ENCODE measurements at places on chromosomes 5 and 9. TPM values are rescaled to one million over a fixed set of nuclear protein-coding genes. Genes with fewer than 3 reads are reported as not detected.
A peak's percentile ranks its signal among the peaks of the same experiment; 100 is the strongest.

IRGM gene
- 0.51 TPM for total RNA-seq

ANKRD18B gene
- 4.2 TPM for total RNA-seq

PAEP gene
- not detected for total RNA-seq

- DNase-seq, result peak; percentile 89
Measured at GRCh38 chr5:143258559-143259253, 144.8 kb downstream of the NR3C1 start.

GRCh38 chr5:145008876-145009530 lies 826.1 kb downstream of the PRELID2 start:
- DNase-seq, result no peak

GRCh38 chr5:33072296-33072695 lies 361.2 kb downstream of the NPR3 start:
- no peak for DNase-seq

- no peak for DNase-seq
Measured at GRCh38 chr5:124980163-124980941, 233.9 kb upstream of the ZNF608 start.

DNA sequence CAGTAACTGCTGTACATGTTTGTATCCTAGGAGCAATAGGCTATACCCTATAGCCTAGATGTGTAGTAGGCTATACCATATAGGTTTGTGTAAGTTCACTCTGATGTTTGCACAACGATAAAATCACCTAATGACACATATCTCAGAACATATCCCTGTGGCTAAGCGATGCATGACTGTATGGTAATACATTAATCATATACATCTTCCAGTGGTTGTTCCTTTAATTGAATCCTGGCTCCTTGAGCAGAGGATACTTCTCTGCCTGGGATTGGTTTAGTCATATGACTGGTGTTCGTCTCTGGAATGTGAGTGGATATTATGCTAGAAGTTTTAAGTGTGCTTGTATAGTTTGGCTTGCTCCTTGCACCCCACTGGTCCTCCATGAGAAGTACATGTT lies 425.8 kb downstream of the MAN2A1 start:
- no peak for DNase-seq

- DNase-seq, result peak; percentile 57
Measured at GRCh38 chr9:136769710-136770191, 5.4 kb upstream of the LCN15 start.

DNA sequence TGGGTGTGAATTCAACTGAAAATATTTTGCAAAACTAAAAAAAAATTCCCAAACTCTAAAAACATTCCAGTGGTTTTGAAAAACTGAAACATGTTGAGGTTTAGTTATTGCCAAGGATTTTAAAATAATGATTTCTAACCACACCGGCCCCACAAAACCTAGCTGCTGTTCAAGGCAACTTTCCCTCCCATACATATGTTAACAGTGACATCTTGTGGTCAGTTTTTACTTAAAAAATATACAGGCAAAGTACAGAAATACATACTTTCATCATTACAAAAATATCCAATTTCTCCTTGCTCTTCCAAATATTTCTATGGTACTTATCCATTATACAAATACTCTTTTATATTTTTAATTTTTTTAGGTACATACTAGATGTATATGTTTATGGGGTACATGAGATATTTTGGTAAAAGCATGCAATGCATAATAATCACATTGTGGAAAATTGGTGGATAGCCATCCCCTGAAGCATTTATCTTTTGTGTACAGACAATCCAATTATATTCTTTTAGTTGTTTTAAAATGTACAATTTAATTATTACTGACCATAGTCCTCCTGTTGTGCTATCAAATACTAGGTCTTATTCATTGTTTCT lies 34.4 kb upstream of the MRPS30 start:
- DNase-seq, result no peak

GRCh38 chr5:132487841-132488555 lies 2.6 kb downstream of the IRF1 start:
- no peak for DNase-seq

DNA sequence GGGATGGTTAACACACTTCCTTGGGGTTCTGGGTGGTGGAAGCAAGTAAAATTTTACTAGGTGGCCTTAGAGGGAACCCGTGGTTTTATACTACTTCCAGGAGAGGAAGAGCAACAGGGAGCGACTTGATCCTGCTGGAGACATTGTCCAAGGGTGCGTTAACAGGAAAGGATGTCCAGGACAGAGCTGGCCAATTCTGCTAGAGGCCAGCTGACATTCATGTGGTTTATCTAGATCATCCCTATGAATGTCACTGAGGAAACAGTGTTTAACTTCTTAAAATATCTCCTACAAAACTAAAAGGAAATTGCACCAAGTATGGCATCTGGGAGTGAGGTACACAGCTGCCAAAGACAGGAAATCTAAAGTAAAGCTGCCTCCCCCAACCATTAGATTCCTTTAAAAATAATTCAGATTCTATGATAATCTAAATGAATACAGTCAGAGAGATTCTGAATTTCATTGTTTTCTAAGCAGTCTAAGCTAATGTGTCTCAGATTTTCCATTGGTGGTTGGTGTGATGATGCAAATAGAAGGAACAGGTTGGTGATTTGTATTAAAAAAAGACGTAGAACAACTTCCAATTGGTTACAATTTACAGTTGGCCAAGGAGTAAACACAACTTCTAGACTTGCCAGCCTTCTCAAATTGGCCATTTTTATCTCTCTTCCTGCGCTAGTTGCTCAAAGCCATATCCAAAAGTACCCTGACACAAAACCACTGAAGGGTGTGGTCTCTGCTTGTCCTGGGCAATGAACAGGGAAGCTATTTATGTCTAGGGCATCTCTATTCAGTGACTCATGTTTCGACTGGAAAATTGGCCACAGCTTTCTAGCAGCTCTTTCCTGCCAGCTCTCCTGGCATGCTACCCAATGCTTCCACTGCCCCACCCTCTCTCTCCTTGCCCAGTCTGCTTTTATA lies 574.7 kb upstream of the MEF2C start:
- peak; percentile 83 for DNase-seq

DNA sequence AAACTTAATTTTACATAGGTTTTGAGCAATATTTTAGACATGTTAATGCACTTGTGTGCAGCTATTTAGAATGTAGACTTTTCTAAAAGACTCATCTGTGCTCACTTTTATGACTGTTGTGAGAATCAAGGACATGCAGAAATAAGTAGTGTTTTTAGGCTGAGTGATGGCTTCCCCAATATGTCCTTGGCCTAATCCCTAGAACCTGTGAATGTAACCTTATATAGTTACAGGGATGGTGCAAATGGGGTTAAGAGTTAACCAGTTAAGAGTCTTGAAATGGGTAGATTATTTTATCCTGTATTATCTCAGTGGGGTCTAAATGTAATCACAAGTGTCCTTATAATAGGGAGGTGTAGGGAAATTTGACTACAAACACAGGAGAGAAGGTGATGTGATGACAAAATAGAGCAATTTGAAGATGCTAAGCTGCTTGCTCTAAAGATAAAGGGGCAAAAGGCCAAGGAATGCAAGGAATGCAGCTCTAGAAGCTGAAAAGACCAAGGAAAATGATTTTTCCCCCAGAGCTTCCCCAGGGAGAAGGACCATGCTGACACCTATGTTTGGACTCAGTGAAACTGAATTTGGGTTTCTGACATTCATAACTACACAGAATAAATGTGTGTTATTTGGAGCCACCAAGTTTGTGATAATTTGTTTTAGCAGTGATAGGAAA lies 298.0 kb upstream of the PAPPA start:
- peak; percentile 20 for DNase-seq

DNA sequence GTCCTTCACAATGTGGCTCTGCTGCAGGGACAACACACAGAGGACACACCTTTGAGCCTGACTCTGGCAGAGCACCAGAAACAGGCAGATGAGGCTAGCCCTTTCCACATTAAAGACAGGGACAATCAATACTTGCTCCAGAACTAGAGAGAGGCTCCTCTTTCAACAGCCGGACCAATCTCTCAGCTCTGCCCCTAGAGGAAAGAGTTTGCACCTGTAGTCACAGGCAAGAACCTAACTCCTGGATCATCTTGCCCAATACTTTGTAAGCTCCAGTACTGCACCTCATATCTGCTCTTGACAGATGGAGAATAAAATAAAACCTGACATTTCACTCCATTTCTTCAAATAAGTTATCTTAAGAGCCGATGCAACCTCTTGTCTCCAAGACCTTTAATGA lies 52.1 kb downstream of the EPB41L4A start:
- no peak for DNase-seq

GRCh38 chr5:756171-756570 lies 28.4 kb downstream of the ZDHHC11B start:
- no peak for DNase-seq
